ENCODE measurements at places on chromosomes 11 and 22. TPM values are rescaled to one million over a fixed set of nuclear protein-coding genes. Genes with fewer than 3 reads are reported as not detected.

Gene GDPD4
- not detected for total RNA-seq

Gene GPR83
- 1.5 TPM for total RNA-seq

GRCh38 chr11:114796954-114797721 is 118.8 kb downstream of the NXPE2 start:
- H3K27ac ChIP-seq: no peak overlapping the region
- no peaks in the 10 kb centered on the region for H3K4me1 ChIP-seq
- DNase-seq: no peak
- H3K4me3 ChIP-seq: no peak overlapping the region
- H3K36me3 ChIP-seq: no peaks in the 10 kb centered on the region

DNA sequence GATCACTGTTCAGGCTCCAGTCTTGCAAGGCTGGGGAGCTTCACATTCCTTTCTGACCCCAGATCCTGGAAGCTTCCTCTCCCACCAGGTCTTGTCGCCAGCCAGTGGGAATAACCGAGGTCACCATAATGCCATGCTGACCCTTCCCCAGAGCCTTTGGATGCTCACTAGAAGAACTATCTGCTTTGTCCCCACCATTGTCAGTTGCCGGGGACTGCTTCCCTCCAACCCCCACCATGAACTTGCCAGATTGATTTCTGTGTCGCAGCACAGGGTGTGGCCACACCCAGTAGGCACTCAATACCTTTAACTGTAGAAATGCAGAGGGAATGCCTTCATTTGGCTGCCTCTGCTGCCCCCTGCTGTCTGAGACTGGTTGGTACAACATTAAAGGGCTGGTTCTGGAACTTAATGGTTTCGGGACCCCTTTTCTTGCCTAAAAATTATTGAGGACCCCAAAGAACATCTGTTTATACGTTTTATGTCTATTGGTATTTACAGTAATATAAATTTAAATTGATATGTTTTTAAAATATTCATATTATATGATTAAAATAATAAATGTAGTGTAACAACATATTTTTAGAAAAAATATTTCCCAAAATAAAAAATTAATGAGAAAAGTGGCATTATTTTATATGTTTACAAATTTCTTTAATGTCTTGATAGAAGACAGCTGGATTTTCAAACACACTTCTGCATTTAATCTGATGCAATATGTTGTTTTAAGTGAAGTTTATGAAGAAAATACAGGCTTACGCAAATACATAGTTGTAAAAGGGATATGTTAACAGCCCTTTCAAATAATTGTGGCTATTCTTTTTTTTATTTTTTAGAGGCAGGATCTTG is 6.7 kb upstream of the GDPD5 start:
- H3K27ac ChIP-seq: no peak overlapping the region
- peaks cover 5% of the 10 kb centered on the region for H3K4me1 ChIP-seq
- no peaks in the 10 kb centered on the region for H3K36me3 ChIP-seq

DNA sequence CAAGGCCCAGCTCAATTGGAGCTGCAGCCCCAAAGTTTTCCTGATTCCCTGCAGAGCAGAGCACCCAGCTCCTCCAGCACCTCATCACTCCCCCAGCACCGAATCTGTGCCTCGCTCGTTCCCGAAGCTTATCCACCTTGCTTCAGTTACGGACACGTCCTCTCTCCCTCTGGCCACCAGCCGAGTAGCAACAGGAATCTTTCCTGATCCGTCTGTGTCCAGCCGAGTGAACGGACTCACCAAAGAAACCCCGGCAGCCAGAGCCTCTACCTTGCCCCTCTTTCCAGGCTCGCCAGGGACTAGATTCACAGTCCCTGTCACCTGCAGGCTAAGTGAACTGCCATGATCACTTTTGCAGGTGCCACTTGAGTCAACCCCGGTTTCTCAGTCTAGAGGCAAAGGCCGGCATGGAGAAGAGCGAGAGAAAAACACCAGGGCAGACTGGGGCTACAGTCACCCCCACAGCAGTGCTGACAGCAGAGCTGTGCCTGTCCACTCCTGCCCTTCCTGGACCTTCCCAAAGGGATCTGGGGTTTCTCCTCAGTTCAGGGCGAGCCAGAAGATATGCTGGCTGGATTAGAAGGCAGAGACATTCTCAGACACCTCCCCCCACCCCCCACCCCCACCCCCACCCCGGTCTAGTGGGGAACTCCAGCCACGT is 32.3 kb downstream of the BID start:
- H3K36me3 ChIP-seq: no peaks in the 10 kb centered on the region
- H3K27me3 ChIP-seq: no peaks in the 10 kb centered on the region
- DNase-seq: no peak
- no peak overlapping the region for H3K27ac ChIP-seq

DNA sequence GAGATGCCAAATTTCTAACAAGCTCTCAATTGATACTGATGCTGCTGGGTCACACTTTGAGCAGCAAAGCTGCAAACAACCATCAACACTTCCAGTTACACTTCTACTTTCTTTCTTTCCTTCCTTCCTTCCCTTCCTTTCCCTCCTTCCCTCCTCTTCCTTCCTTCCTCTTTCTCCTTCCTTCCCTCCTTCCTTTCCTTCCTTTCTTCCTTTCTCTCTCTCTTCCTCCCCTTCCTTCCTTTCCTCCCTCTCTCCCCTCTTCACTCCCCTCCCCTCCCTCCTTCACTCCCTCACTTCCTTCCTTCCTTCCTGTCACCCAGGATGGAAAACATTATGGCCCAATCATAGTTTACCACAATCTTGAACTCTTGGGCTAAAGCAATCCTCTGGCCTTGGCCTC is 33.0 kb upstream of the PIK3C2A start:
- no peaks in the 10 kb centered on the region for H3K4me1 ChIP-seq
- no peak overlapping the region for H3K4me3 ChIP-seq
- no peaks in the 10 kb centered on the region for H3K36me3 ChIP-seq
- no peaks in the 10 kb centered on the region for H3K27me3 ChIP-seq
- no peak for DNase-seq
- H3K27ac ChIP-seq: no peak overlapping the region

GRCh38 chr11:64900263-64900678 is 16.7 kb downstream of the ATG2A start:
- no peak for DNase-seq
- H3K27me3 ChIP-seq: no peaks in the 10 kb centered on the region
- no peak overlapping the region for H3K27ac ChIP-seq
